NCI-H1694 (cell line): ENCODE measurements at places on chromosomes 3 and 15.

DNA sequence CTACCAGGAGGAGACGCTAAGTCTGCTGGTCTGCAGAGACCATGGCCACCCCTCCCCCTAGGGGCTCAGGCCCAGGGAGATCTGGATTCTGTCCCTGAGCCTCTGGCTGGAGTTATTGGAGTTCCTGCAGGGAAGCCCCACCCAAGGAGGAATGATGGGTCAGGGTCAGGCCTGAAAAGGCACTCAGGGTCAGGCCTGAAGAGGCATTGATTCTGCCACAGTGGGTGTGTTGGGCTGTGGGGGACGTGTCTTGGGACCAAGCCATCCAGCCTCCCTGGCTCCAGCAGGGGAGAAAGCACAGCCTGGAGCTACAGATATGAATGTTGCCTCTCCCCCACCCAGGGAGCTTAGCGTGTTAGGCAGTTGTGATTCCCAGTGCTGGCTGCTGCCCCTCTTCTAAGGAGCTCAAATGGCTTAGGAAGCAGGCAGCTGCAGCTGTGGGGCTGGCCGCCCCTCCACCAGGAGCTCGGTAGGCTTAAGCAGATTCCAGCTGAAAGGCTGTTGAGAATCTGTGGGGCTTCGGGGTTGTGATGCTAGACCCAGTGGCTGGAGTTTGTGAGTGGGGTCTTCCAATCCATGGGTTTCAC, 176.7 kb downstream of the CHL1 start:
- DNase-seq, result no peak

DNA sequence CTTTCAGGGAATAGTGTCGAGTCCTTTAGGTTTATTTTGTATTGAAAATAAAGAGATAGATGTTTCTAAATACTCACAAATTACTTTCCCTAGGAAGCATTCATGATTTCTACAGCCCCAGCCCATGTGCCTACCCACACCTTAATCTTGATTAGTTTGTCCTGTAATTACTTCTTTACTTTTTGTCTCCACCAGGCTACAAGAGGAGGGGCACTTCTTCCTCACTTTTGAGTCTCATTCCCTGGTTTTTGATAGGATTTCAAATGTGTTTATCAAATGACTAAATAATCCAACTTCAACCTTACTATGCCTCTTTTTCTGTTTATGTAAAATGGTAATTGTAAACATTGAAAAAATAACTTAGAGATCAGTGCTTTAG, 1.8 kb downstream of the PXK start:
- no peak for DNase-seq

DNA sequence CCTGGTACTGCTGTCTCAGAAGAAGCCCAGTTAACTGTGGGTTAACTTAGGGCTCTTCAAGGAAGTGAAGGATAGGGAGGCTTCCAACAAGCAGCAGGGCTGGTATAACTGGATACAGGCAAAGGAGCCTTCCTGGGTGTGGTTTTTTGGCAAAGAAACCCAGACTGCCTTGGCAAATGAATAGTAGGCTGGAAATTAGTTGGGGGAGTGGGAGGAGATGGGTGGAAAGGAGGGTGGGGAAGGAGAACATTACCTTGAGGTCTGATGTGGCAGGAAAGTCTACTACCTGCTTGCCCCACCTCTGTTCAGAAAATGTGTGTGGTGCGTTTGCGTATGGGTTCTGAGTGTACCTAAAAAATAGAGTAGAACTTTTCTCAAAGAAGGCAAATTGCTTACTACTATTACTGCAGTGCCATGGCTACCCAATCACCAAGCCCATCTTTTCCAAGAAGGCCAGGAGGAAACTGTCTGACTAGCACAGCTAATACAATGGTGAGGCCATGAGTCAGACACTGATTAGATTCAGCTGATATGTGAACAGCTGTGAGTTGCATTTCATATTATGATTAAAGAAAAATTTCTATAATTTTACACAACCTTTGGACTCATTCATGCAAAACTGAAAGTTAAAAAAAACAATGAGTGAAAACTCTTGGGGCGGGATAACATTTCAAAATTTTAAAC, 55.2 kb downstream of the SPTSSB start:
- no peak for DNase-seq

- DNase-seq, result no peak
Measured at GRCh38 chr15:79233236-79233635, 49.3 kb upstream of the ANKRD34C start.

- DNase-seq, result no peak
Measured at GRCh38 chr15:53884441-53884840, 93.8 kb upstream of the UNC13C start.

DNA sequence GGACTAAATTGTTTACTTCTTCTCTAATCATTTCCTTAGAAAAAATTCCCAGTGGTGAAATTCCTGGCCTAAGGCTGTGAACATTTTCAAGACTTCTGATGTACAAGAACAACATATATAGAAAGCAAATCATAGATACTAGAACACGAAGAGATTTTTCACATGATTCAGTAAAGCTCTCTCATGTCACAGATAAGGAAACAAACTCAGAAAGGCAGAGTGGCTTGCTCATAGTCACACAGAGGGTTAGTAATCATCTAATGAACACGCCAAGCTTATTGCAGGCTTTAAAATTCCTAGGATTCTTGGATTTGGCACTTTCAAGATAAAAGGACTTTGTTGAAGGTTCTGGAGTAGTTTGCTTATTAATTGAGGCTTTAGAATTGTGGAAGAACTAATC, 26.2 kb downstream of the CRTAP start:
- no peak for DNase-seq

GRCh38 chr15:70083418-70083817, 14.3 kb downstream of the TLE3 start:
- no peak for DNase-seq

DNA sequence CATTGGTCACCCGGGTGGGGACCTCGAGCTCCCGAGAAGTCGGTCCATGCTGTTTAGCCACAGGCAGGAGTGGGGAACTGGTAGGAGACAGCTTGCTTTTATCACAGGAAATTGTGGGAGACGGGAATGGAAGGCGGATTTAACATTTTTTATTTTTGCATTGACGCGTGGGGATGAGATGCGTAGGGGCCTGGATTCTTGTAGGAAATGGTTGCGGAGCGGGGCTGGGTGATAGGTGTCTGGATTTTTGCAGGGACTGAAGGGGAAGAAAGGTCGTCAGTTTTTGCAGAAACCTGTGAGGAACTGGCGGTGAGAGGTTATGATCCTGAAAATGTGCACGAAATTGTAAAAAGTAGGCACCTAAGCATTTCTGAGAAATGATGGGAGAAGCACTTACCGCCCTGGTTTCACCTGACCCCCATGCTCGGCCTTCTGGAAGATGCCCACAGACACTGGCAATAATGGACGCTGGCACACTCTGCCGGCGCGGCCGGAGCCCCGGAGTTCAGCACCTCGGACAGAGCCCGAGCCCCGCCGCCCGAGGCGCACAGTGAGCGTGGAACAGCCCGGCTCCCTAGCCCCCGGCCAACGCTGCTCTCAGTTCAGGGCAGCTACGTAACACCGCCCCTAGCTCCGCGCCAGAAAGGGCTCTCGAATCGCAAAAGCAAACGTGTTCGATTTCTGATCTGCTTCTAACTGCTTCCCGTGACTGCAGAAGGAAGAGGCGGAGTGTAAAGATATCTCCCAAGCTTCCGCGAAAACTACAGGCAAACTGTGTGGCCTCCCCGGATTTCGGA, 928 bp downstream of the ANKRD34C start:
- DNase-seq, result no peak

- peak; percentile 65 for DNase-seq
Measured at GRCh38 chr3:187714404-187714979, 12.1 kb upstream of the RTP2 start.

GRCh38 chr3:58066842-58067241, 58.6 kb downstream of the FLNB start:
- DNase-seq, result no peak

GRCh38 chr3:143280984-143281383, 161.4 kb downstream of the CHST2 start:
- no peak for DNase-seq

GRCh38 chr3:194549853-194550252, 63.1 kb upstream of the ATP13A3 start:
- no peak for DNase-seq

DNA sequence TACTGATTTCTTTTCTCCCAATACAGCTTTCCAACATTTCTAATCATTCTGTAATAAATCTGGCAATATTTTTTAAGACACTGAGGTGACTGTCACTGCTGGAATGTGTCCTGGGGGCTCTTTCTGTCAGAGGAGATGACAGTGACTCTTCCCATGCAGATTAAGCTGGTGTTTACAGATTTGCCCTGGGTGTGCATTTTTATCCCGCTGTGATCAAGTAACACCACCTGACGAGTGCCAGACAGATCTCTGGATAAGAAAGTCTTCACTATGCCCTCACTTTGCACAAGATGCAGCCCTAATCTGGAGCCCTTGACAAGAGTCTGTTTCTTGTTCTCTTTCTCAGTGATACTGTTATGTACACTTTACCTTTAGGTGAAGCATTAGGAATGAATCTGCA, 477.7 kb downstream of the ZIC1 start:
- DNase-seq, result no peak

DNA sequence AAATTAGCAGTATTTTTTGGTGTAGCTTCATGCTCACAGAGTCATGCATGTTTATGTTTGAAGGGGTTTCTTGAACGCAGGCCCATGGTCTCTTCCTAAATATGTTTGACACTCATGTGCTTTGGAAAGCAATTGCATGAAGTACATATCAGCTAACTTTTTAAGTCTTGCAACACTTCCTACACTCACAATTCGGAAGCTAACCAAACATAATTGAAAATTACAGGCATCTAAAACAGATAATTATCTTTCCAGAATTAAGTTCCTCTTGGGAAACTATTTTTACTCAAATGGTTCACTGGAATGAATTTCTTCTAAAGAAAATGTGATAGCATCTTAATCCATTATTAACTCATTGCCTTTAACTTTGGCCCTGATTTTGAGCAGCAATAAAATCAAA, 438.9 kb downstream of the RAP2B start:
- no peak for DNase-seq
